ENCODE measurements at places on chromosomes 16 and 17.

DNA sequence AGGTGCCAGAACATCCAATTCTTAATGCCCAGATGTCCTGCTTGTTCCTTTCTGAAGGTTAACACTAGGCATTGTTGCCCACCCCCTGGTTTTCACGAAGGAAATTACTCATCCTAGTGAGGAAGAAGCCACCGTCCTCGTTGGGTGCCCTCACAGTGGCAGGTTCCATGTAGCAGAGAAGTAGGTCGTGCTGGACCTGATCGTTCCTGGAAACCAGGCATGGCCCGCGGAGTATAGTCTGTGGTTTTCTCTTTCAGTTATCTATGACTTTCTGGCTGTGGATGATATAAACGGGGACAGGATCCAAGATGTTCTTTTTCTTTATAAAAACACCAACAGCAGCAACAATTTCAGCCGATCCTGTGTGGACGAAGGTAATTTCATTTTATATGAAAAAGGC lies 16.5 kb downstream of the RGS11 start:
- no peak for DNase-seq

- DNase-seq: no peak
Measured at GRCh38 chr16:85083051-85083639, 29.1 kb downstream of the CIBAR2 start.

DNA sequence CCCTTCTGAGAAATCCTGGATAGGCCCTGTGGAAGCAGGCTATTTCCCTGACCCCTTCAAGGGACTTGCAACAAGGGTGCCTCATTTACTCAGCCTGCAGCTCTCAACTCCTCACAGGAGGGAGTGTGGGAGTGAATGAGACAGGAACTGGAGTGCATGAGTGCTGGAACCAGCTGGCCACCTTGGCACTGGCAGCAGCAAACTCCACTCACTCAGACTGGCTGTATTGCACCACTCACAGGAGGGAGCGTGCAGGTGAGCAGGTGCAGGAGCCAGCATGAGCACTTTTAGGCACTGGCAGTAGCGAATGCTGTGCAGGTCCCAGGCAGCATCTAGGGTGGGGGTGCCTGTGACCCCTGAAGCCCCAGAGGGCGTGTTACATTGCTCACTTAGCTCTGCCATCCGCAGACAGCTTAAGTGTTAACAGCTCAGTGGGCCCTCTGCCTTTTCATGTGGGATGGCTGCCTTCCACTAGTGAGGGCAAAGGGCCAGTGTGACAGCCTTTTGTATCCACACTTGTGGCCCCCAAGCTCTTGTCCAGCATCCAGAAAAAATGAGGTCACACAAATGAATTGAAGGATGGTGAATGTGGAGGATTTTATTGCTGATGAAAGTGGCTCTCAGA lies 11.0 kb upstream of the ZNHIT3 start:
- DNase-seq: no peak

DNA sequence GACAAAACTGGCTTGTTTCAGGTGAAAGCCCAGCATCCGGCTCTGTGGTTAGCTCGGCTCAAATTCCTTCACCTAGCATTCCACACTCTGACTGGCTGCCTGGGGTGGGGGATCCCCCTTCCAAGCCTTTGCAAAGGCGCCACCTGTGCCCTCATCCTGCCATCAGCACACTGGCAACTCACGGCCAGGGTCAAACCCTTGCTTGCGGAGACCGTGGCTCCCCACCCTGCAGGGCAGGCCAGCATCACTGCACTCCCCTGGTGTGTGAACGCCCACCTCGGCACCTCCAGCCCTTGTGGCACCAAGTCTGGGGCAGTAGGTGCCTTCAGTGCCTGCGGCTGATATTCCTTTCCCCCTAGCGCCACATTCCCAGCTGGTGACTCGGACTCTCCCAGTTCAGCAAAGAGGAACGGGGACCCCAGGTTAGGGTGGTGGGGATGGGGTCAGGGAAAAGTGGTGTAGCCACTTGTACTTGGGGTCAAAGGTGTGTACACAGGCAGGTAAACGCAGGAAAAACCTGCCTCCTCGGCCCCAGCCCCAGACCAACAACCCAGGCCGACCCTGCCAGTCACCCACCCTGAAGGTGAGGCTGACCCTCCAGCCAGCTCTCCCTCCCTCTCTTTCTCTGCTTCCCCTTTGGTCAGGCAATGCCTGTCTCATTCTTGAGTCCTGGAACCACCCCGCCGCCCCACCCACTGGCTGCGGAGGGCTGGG lies 1.1 kb downstream of the FLII start:
- no peak for DNase-seq

GRCh38 chr17:74730491-74731346 lies 6.3 kb upstream of the RAB37 start:
- no peak for DNase-seq

DNA sequence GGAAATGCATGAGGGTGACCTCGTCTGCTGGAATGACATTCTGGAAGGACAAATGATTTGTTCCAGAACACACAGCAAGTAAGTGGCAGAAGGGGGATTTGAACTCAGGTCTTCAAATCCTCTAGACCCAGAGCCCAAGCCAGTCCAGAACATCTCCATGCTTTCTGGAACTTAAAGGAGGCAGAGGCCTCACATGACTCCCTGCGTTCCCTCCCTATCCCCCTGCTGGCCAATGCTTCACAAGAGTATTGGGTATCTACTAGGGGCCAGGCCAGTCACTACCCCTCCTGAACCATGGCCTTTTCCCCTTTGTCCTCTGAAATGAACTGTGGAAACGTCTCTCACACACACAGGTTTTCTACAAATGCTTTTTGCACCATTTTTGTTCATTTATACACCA lies 7.6 kb upstream of the BEAN1 start:
- no peak for DNase-seq

DNA sequence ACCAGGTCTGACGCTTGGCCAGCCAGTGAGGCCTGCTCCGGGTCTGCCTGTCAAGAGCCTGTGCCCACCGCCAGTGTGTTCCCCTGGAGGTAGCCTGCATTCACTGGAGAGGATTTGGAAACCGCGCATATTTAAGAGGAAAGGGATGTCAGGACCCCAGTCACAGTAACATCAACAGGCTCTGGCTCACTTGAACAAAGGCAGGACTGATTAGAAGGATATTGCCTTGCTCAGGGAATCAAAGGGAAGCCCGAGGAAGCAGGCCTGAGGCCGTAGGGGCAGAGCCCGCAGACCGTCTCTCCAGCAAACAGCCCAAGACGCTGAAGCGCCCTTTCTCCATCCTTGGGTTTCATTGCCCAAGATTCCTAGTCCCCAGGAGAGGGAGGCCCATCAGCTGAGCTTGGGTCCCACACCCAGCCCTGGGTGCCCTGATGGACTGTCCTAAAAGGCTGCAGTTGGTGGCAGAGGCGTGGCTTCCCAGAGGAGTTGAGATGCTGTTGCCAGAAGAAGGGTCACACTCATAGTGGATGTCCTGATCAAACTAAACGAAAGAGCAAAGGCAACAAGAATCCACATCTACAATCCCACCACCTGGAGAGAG lies 23.2 kb downstream of the NT5M start:
- DNase-seq: no peak

- DNase-seq: peak; percentile 58
Measured at GRCh38 chr16:85041219-85042166, 13.9 kb downstream of the KIAA0513 start.

GRCh38 chr17:31112001-31112661 lies 17.4 kb downstream of the NF1 start:
- no peak for DNase-seq

DNA sequence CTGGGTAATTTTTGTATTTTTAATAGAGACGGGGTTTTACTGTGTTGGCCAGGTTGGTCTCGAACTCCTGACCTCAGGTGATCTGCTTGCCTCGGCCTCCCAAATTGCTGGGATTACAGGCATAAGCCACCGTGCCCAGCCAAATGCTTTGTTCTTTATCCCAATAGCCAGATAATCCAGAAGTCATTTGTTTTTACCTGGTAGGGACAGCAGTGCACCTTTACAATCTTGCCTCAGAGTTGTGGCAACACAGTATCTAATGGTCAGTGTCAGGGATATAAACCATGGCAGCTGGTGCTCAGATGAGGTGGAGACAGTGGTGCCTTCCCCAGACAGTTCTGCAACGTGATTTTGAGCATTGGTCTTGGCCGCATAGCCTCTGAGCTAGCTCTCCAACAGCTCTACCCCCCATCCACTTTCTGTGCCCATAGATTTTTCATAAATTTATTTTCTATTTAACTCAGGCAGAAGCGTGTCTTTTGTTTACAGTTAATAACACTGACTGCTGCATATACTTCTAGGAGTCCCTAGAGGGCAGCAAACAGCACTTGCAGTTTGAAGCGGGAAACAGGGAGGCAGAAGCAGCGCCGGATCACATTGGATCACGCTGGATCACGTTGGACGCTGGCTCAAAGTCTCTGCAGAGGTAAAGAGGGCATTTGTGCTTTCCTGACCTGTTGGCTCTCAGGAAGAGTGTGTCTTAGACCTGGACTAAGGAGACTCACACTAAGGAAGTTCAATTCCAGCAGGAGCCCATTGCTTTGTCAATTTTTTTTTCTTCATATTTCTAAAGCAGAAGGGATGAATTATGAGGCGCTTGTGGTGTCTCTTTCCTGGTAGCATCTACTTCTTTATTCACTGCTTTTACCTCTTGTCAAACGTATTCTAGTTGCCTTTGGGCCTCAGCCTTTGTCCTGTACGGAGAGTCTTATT lies 5.1 kb upstream of the GGT6 start:
- DNase-seq: peak; percentile 71

GRCh38 chr17:3915581-3915994 lies 677 bp downstream of the P2RX1 start:
- no peak for DNase-seq

GRCh38 chr17:42120770-42121769 lies at the start of gene KAT2A:
Gene KAT2A (minus strand): TSS chr17:42121367. CDS start chr17:42121304, 63 bp downstream.
- DNase-seq: peak; percentile 66

GRCh38 chr16:84207879-84208278 lies 16.9 kb downstream of the ADAD2 start:
- no peak for DNase-seq

GRCh38 chr16:66508248-66508913 lies 41.5 kb downstream of the TK2 start:
- DNase-seq: no peak

DNA sequence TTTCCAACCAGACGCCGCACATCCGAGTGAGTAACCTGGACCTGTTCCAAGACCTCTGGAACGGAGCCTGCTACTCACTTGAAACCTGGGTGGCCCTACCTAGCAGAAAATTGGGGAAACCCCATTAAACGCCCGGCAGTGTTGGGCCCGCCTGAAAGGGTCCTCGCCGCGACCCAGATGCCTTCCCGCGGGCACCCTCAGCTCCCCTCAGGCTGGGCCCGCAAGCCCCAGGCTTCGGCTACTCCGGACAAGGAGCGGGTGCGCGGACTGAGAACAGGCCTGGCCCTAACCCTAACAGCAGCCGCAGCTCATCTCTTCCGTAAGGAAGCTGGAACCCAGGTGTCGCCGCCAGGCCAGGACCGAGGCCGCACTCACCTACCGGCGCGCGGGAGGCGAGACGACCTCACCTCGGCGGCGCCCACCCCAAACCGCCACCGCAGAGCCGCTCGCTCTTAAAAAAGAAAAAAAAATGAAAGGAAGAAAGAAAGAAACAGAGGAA lies 344 bp downstream of the PSME3IP1 start:
- peak; percentile 24 for DNase-seq

- no peak for DNase-seq
Measured at GRCh38 chr17:15947976-15948752, 3.2 kb downstream of the ADORA2B start.

- DNase-seq: no peak
Measured at GRCh38 chr16:74649839-74650504, 16.7 kb downstream of the RFWD3 start.

DNA sequence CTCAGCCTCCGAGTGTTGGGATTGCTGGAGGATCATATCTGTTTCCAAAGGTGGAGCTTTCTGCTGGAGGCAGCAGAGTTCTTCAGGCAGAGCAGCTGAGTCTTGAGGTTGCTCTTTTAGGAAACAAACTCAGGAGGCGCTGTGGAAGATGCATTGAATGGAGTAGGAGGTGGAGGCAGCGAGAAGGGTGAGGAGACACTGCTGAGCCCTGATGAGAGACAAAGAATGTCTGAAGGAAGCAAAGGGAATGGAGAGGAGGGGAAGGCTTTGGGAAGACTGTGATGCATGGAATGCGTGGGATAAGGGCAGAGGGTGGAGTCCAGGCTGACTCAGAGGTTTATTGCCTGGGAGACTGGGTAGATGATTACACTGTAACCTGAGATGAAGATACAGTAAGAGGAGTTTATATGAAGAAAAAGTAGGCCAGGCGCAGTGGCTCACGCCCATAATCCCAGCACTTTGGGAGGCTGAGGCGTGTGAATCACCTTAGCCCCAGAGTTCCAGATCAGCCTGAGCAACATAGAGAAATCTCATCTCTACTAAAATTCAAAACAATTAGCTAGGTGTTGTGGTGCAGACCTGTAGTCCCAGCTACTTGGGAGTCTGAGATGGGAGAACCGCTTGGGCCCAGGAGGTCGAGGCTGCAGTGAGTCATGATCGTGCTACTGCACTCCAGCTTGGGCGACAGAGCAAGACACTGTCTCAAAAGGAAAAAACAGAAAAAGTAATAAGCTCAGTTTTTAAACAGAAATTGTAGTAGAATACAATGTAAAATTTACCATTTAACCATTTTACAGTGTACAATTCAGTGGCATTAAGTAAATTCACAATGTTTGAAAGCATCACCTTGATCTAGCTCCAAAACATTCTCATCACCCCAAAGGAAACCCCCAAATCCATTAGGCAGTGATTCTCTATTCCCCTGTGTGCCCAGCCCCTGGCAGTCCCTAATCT lies 17.8 kb upstream of the TMEM219 start:
- no peak for DNase-seq

DNA sequence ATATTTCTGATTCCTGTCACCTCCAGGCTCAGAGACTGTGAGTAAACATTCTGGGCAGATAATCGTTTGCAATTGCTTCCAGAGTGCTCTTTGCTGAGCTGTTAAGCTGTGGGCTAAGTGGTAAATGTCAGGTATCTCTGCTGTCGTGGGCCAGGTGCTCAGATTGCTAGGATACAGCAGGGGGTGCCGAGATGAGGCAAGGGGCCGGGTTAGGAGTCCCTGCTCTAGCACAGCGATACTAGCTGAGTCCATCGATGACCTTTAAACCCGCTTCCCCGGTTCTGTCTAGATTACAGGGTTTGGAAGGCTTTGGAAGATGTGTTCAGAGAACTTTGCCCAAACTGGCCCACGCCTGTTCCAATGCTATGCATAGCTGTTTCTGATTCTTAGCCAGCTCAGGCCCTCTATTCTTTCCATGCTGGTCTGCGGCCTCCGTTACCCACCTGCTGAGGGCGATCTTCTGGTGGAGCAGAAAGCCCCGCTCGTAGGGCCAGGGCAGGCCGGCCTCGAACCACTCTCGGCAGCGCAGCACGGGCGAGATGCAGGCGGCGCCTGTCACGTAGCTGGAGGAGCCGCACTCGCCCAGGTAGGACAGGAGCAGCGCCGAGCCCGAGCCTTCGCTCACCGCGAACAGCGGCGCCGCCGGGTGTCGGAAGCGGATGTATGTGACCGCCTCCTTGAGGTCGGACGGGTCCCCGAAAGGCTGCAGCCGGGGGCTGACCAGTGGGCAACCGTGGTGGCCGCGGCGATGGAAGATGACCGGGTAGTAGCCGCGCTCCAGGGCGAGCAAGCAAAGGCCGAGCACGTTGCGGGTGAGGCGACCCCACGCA lies 979 bp downstream of the ABHD15 start:
- no peak for DNase-seq

GRCh38 chr17:73140566-73140965 lies 24.2 kb upstream of the SSTR2 start:
- DNase-seq: no peak
